Urinary bladder (tissue), 4 donors: ENCODE measurements at places on chromosomes 7 and 10. TPM values are rescaled to one million over a fixed set of nuclear protein-coding genes. Genes with fewer than 3 reads are reported as not detected.

- no peak for DNase-seq
Measured at GRCh38 chr7:129793506-129794310, 159.1 kb downstream of the UBE2H start.

GRCh38 chr7:132244903-132245480 lies 331.3 kb downstream of the PLXNA4 start:
- DNase-seq: no peak

DNA sequence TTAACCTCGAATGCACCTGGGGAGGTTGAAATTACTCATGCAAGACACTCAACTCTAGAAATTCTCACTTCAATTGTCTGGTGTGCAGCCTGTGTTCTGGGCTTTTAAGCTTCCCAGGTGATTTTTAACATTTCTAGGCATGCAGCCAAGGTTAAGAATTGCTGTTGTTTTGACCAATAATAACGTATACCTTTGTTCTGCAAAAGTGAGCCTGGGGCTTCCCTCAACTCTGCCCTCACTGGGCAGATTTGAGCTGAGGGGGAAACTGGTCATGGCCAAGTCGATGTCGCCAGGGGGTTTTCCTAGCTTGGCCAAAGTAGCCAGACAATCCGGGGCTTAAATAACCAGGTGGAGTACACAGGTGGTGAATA lies 568 bp downstream of the PRSS2 start:
- no peak for DNase-seq

DNA sequence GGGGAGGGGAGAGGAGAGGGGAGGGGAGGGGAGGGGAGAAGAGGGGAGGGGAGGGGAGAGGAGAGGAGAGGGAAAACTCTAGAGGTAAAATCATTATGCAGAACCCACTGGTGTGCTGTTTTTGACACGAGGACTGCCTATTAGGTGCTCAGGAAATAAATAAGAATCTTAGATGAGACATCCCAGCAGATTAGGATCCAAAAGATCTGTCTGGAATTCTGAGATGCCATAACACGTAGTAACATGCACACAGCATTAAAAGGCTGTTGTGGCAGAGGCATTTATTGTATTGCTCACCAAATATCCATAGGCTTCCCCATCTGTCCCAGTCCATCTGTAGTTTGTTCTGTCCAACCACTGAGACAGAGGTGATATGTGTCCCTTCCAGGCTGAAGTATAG lies 40.8 kb upstream of the KMT2E start:
- DNase-seq: no peak

- no peak for DNase-seq
Measured at GRCh38 chr7:42180806-42181205, 56.2 kb downstream of the GLI3 start.

GRCh38 chr10:29960261-29960660 lies 99.1 kb downstream of the JCAD start:
- no peak for DNase-seq

- DNase-seq: no peak
Measured at GRCh38 chr10:101266381-101267289, 37.4 kb upstream of the LBX1 start.

ST8SIA6 gene
- 0.79 TPM for polyA plus RNA-seq

DPYSL4 gene
- 1.5 TPM for polyA plus RNA-seq

LEP gene
- polyA plus RNA-seq: 5.3 TPM
